ENCODE measurements at places on chromosomes 1 and 21.

GRCh38 chr1:240255922-240256321 is 164.2 kb downstream of the FMN2 start:
- no peak for DNase-seq

DNA sequence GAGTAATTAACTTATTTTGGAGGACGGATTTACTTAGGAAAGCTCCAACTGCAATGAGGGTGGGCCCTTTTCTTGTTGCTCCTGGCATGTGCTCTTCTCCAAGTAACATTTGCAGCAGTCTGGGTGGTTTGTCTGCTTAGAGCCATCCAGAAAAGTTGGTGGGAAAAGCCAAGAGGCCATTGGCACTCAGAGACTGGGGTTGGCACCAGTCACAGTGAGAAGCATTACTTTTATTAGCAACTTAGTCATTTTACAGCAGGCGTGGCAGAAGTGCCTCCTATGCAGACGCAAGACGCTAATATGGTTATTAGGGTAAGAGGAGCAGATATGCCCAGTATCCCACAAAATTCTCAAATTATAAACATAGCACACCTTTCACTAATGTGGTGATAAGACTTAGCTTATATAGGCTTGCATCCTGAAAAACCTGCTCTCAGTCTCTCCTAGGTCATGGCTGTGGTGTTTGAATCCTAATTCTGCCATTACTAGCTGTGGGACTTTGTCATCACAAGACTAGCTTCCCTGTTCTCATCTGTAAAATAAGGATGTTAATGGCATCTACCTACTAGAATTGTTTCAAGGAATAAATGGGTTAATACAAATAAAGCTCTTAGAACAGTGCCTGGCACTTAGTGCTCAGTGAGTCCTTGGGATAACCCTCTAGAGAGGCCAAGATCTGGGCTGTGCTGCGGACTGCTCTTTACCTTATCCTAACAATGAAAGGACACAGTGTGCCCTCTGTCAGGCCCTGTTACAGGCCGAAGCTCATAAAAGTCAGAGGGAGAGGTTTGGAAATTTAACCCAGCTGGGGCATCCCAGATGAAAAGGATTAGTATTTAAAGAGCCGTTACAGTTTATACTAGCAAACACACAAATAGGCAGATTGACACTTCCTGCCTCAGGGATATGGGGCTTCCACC is 154.6 kb downstream of the ROR1 start:
- no peak for DNase-seq

DNA sequence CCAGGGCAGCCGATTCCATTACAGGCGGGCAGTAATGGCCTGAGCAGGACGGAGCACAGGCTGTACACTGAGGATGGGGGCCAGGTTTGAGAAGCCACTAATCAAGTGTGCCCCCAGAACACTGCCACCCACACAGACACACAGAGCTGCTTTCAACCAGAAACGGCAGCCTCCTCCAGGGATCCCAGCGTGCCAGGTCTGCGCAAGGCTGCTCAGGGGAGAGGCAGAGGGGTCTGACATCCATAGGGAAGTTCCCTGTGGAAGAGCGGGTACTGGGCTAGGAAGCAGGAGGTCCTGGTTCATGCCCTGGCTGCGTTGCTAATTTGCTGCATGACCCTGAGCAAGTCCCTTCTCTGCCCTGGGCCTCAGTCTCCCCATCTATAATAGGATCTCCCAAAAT is 26.1 kb upstream of the ALDH4A1 start:
- no peak for DNase-seq

DNA sequence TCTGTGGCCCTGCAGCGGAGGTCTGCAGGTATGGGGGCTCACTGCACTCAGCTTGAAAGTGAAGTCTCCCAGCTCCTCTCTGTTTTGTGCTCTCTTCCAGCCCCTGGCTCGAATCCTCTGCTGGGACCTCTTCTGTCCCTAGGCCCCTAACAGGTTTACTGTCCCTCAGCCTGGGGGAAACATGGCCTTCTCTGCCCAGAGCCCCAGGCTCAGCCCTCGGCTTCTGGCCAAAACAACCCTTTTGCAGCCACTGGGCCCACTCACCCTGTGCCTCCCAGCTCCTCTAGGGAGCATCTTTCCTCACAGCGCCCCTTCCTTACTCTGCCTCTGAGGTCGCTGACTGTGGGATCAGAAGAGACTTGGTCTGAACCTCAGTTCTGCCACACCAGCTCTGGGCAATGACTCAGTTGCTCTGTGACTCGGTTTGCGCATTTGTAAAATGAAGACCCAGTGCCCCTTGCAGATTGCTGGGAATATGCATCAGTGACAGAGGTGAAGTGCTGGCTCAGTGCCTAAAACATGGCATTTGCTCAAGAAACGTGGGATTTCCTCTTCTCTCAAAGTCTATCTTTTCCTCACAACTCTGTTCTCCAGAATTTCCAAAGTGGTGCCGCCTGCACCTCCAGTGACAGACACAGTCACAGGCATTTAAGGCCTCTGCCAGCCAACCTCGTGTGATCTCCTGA is 26.5 kb upstream of the TENT5C start:
- DNase-seq, result no peak

DNA sequence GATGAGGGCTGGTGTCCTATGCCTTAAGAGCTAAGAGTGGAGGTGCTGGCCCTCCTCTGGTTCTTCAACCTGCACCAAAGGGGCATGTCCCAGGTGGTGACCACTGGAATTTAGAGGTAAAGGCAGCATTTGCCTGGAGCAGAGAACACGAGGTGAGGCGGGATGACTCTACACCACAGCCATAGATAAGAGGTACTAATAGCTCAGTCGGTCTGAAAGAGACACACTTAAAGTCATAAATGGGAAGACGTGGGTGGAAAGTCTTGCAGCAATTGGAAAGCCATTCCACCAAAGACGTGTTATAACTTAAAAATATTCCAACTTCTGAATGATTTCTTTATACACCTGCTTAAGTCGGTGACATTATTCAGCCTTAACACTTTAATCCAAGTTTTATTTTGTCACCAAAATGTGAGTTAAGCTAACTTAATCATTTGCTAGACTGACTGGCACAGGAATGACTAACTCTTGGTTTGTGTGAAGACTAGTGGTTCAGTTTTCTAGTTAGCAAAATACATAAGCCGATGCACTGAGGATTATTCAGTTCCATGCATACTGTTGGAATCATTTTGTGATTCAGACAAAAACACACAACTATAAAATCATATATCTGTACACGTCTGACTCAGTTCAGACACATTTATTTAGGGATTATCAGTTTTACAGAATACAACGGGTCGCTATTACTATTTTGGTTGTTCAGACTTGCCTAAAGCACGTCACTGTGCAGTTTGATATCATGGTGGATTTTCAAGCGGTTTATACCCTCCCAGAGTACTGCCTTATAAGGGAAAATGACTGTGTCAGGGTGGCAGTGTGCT is 4.6 kb upstream of the ETS2 start:
- no peak for DNase-seq

GRCh38 chr1:204623365-204623893 is 62.1 kb downstream of the LRRN2 start:
- no peak for DNase-seq

GRCh38 chr1:160264795-160265307 is 2.5 kb upstream of the DCAF8 start:
- no peak for DNase-seq

DNA sequence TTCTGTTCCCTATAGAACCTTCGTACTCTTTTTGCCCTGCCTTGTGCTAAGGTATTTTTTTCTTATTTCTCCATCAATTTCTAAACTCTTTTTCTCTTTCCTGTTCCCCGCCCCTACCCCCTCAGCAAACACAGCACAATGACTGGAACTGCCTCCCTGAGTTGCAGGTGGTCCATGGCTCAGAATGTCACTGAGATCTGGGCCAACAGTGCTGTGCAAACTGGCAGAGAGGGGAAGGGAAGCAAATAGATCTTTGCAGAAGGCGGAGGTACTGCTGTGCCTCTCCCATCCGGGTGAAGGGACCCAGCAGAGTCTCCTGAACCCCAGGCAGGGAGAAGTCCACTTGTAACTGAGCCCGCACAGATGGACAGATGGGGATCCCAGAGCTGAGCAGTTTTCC is 32.6 kb upstream of the A3GALT2 start:
- DNase-seq, result no peak

GRCh38 chr1:243718893-243719292 is 131.2 kb downstream of the AKT3 start:
- no peak for DNase-seq

GRCh38 chr1:160206036-160206389 is 829 bp downstream of the PEA15 start:
- no peak for DNase-seq

DNA sequence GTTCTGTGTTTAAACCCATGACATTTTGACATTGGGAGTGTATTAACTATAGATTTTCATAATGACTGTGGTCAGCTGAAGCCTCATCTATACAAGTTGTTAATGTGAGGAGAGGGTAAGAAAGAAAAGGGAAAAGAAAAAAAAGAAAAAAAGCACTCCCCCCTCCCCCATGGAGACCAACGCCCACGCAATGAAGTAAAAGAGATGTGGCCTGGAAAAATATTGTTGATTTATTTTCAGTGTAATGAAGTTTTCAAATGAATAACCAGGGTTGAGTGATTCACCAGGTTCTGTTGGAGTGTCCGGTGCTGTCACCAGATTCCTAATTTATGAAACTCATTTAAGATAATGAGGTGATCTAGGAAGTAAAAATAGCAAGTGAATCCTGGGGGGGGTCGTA is 4.7 kb downstream of the RNF220 start:
- no peak for DNase-seq

GRCh38 chr1:63042278-63042677 is 258.3 kb downstream of the ATG4C start:
- DNase-seq, result no peak

- DNase-seq, result no peak
Observed at GRCh38 chr1:33918368-33918767, 54.5 kb downstream of the HMGB4 start.

- no peak for DNase-seq
Observed at GRCh38 chr1:179144626-179145025, 62.8 kb downstream of the TOR3A start.

- DNase-seq, result no peak
Observed at GRCh38 chr1:116195077-116195868, 84.1 kb downstream of the MAB21L3 start.

GRCh38 chr21:42685036-42685435 is 31.6 kb downstream of the PDE9A start:
- DNase-seq, result no peak

DNA sequence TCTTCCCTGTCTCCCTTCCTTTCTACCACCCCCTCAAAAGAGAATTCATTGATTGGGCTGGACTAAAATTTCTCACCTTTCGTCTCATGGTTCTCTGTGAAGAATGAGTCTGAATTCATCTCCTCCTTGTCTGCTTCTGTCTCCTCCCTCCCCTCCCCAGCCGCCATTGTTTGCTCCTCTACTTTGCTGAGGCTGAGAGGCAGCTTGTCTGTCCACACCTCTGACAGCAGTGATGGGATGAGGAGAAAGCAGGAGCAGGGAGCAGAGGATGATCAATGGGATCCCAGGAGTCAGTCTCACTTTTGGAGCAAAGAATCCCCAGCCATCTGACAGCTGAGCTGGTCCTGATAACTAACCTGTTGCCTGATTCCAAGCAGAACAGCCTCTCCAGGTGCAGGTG is 2.5 kb downstream of the ILDR2 start:
- DNase-seq, result no peak

GRCh38 chr1:41882068-41882477 is 36.6 kb downstream of the HIVEP3 start:
- DNase-seq, result peak; percentile 54

- no peak for DNase-seq
Observed at GRCh38 chr21:45102391-45102932, 28.1 kb downstream of the ADARB1 start.

DNA sequence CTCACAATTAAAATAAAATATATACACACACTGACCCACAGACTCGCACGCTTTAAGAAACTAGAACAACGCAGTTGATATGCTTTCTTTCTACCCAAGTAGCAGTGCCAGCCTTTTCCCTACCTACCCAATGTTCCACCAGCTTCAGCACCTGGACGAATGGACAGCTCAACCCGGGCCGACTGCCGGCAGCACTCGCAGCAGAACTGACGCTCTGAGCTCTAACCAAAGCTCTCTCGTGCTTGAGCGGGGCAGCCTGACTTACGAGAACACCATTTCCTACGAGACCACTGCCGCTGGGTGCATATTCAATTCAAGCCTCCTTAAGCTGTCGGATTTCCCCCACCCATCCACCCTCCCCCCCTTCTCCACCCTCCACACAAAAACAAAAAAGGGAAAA is 127.4 kb upstream of the DPYD start:
- DNase-seq, result peak; percentile 69

DNA sequence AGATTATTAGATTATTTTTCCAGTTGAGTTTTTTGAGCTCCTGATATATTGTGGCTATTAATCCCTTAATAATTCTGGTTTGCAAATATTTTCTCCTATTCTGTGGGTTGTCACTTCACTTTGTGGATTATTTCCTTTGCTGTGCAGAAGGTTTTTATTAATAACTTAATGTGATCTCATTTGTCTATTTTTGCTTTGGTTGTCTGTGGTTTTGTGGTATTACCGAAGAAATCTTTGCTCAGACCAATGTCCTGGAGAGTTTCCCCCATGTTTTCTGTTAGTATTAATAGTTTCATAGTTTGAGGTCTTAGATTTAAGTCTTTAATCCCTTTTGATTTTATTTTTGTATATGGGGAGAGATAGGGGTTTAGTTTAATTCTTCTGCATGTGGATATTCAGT is 7.1 kb upstream of the TBX19 start:
- no peak for DNase-seq

- DNase-seq, result no peak
Observed at GRCh38 chr21:45365608-45366241, 39.2 kb upstream of the COL18A1 start.

DNA sequence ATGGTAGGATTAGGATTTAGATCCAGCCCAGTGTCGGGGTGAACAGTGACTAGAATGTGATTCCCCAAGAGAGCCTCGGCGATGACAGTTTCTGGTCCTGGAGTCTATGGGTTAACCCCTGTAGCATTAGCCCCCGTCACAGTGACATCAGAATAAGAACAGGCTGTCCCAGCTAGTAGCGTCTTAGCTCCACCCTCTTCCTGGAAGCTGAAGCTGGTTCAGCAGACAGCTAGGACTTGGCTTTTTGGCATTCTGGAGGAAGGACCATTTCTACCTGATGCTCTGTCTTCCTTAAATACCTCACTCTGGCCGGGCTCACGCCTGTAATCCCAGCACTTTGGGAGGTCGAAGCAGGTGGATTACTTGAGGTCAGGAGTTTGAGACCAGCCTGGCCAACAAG is 5.0 kb downstream of the NDUFS2 start:
- no peak for DNase-seq

DNA sequence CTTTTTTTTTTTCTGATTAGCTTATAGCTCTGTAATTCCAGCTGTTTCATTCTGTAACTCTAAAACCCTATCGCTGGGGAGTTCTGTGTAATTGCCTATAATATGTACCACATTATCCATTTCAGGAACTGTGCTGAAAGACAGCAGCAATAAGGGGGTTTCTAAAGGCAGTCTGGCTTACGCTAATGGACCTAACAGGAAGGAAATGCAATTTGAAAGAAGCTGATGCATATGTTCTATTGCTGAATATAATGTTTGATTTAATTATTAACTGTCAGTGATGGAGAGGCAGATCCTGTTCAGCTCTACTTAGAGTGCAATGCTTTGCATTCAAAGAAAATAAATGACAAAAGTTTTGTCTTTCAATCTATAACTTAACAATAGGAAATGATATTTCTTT is 209.4 kb upstream of the SNX7 start:
- no peak for DNase-seq

Measured in NCI-H2171 treated with DMSO at 0.1 percent for 48 hours (cell line).